ENCODE measurements at places on chromosomes 3 and 15.

GRCh38 chr15:60643555-60643954, 164.6 kb upstream of the ICE2 start:
- no peak for DNase-seq

- no peak for DNase-seq
Measured at GRCh38 chr3:72177075-72178050, 392.4 kb upstream of the PROK2 start.

GRCh38 chr3:100179692-100180349, 65.5 kb upstream of the FILIP1L start:
- DNase-seq = no peak

GRCh38 chr3:123305192-123305591, 103.4 kb downstream of the SEC22A start:
- DNase-seq = no peak

Measured in COLO829 (cell line).